ENCODE measurements at places on chromosomes 5 and 9. TPM values are rescaled to one million over a fixed set of nuclear protein-coding genes. Genes with fewer than 3 reads are reported as not detected.

DNAI1 gene
- not detected for total RNA-seq

ADAMTS2 gene
- 14.3 TPM for total RNA-seq

LCN9 gene
- total RNA-seq: not detected

SLIT3 gene
- total RNA-seq: 0.53 TPM

IL31RA gene
- total RNA-seq: not detected

SMIM15 gene
- 22.8 TPM for total RNA-seq

All from right lobe of liver (tissue), 6 donors.